ENCODE measurements at places on chromosomes 5 and 9.

DNA sequence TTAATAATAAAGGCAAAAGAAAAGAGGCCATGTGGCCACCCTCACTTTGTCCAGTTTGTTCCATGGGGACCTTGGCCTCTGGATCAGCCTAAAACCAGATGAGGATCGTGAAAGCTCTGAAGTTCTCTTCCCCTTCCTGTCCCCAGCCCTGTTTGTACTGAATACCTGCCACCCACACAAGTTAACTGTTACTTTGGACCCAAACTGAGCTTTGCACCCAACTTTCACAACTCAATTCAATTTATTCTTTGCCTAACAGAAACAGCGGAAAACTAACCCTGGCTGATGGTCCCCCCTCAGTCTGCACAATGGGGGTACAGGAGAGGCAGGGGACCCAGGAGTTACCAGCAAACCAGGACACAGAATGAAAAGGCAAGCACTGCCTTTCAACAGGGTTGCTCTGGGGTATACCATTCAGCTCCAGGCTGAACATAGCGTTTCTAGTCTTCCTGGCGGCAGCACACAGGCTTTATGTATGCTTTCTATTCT is 28.2 kb downstream of the ABCA1 start:
- no peak for DNase-seq

- peak; percentile 81 for DNase-seq
These were observed 308.8 kb upstream of the DMRT1 start for GRCh38 chr9:532707-533106.

DNA sequence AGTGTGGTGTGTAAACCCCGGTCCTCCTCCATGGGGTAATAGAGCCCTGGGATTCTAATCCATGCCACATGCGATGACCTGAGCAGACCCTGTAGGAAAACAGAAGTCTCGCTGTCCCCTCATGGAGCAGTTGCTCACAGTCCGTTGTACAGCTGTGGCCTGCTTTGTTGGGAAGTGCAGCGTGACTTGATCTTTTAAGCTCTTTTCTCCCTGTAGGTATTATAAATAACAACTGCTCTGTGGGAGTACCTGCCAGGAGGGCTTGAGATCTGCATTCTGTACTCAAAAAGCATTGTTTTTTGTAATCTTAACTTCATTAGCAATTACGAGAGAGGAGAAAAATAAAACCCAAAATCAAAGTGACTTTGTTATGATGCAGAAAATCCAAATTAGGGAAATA is 17.3 kb downstream of the MEGF10 start:
- DNase-seq, result no peak

DNA sequence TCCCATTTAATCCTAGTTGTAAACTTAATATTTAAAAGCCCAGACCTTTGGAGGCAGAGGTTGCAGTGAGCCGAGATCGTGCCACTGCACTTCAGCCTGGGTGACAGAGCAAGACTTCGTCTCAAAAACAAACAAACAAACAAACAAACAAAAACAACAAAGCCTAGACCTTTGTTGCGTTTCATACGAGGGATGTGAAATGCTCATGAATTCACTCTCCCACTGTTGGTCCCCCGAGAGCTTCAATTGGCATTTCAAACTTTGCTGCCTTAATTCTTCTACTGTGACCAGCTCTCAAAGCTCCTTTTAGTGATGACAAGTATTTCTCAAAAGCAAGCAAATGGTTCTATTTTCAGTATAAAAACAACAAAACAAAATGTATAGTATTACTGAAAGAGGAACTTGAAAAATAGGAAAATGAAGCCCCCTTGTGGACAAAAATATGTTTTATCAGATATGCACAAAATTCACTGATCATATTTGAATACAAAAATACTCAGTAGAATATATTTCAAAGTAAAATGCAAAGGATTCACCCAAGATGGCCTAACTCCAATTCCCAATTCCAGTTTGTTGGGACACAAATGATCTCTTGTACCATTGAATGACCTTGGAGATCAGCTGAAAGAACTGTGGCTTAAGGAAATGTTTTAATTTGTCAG is 140.4 kb downstream of the ESM1 start:
- peak; percentile 6 for DNase-seq

DNA sequence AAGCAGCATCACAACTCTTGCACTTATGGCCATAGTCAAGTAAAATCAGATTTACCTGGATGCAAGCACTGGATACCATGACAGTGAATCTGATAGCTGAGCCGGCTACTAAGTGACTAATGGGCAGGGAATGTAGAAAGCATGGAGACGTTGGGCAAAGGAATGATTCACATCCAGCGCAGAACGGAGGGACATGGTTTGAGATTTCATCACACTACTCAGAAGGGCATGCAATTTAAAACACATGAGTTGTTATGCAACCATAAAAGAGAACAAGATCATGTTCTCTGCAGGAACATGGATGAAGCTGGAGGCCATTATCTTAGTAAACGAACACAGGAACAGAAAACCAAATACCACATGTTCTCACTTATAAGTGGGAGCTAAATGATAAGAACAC is 169.1 kb upstream of the PIK3R1 start:
- no peak for DNase-seq

DNA sequence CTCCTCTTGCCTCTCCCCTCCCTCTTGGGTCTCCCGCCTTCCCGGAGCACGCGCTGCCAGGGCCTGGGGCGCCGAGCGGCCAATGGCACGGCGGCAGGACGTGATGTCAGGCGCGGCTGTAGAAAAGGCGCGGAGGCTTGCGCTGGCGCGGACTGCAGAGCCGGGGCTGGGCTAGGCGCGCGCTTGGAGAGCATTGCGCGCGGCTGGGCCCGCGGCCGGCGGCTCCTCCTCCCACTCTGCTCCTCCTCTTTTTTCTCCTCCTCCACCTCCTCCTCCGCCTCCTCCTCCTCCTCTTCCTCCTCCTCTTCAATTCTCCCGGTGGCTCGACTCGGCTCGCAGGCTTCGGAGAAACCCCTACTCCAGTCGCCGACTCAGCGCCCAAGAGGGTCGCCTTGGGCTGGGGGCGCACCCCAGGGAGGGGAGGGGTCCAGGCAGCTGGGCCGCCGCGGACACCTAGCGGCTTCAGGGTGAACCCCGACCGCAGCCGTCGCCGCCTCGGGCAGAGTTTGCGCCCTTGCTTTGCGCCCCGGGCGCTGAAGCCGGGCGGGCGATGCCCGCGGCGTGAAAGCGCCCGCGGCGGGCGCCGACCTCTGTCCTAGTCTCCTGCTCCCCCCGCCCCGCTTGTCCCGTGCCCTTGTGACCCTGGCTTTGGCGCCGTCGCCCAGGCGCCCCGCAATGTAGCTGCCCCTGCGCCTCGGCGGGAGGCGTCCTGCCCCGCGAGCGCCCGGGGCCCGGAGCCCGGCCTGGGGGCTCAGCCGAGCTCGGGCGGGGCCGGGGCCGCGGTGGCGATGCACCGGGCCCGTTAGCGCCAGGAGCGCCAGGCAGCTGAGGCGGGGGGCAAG is at the start of gene LHX2:
Gene LHX2, plus strand, starts transcription at position 309 of the 842 bp plus-strand sequence. CDS start 581 bp downstream, outside the sequence.
- peak; percentile 94 for DNase-seq

GRCh38 chr9:108978205-108978604 is 35.1 kb downstream of the CTNNAL1 start:
- no peak for DNase-seq

GRCh38 chr5:174273325-174273724 is 227.8 kb downstream of the NSG2 start:
- DNase-seq, result no peak

Data from DMS79 treated with DMSO at 0.1 percent for 48 hours (cell line).